Neural progenitor cell (in vitro differentiated cells): ENCODE measurements at places on chromosomes 12 and 14. TPM values are rescaled to one million over a fixed set of nuclear protein-coding genes. Genes with fewer than 3 reads are reported as not detected.

The CACNA1C gene
- 1.2 and 2.7 TPM in 2 replicates for total RNA-seq

The ORAI1 gene
- 8.0 and 10.6 TPM in 2 replicates for total RNA-seq

The DTX1 gene
- 0.49 and 5.2 TPM in 2 replicates for total RNA-seq

The DIO2 gene
- total RNA-seq, result 0.03 and 0.07 TPM in 2 replicates

The CCDC38 gene
- 0.12 and 0.13 TPM in 2 replicates for total RNA-seq

The ZDHHC22 gene
- total RNA-seq, result 0.07 and 0.31 TPM in 2 replicates

The HRK gene
- 0.06 TPM in 1 of 2 replicates, not detected in the other for total RNA-seq

The PDZRN4 gene
- total RNA-seq, result 0.06 and 0.09 TPM in 2 replicates

The KRT78 gene
- total RNA-seq, result not detected in 2 replicates

GRCh38 chr14:98906123-98906995, 365.6 kb downstream of the BCL11B start:
- peaks cover 24% of the 10 kb centered on the region for H3K4me1 ChIP-seq
- H3K4me3 ChIP-seq, result no peak overlapping the region
- DNase-seq, result peak; percentile 33

GRCh38 chr12:70052931-70053497, 190.2 kb upstream of the CNOT2 start:
- no peak for DNase-seq
- no peaks in the 10 kb centered on the region for H3K27me3 ChIP-seq
- no peak overlapping the region for H3K27ac ChIP-seq
- H3K4me1 ChIP-seq, result no peaks in the 10 kb centered on the region

DNA sequence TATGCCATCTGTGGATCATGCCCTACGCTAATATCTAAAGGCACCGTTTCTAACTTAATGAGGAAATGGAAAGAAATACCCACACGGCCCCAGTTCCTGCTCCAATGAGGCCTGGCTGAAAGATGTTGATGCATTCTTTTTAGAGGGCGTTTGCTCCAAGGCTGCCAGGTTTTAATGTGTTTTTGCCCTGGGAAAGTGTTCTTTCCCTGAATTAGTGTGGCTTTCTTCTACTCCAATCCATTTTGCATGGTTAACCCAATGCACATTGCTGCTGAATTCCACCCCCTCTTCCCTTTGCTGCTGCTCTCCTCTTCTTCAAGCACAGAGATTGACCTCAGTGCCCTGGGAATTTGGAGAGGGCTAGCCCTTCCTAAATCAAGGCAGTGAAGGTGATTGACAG, 1.1 kb downstream of the MYF5 start:
- no peak overlapping the region for H3K27ac ChIP-seq
- DNase-seq, result no peak
- no peaks in the 10 kb centered on the region for H3K36me3 ChIP-seq
- H3K27me3 ChIP-seq, result peaks cover 35% of the 10 kb centered on the region

- DNase-seq, result no peak
- H3K36me3 ChIP-seq, result no peaks in the 10 kb centered on the region
- no peak overlapping the region for H3K4me3 ChIP-seq
- H3K4me1 ChIP-seq, result no peaks in the 10 kb centered on the region
These were observed 34.7 kb downstream of the SETD3 start for GRCh38 chr14:99445931-99446330.

DNA sequence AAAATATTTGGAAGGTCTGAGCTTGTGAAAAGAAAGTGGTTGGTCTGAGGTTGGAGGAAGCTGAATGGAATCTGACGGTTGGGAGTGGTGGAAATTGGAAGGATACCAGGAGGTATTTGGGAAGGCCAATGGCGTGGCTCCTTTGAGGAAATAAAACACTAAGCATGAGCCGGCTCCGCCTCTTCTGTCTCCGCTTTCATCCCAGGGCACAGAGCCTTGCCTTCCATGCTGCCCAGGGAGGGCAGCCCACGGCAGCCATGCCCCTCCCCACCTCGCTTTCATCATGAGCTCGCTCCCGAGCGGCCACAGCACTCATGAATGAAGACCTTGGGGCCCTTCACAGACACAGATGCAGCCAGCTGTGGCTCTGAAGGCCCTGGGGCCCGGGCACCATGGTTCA, 36.2 kb downstream of the HSP90AA1 start:
- H3K27ac ChIP-seq, result no peak overlapping the region
- no peaks in the 10 kb centered on the region for H3K4me1 ChIP-seq
- H3K27me3 ChIP-seq, result no peaks in the 10 kb centered on the region
- peak; percentile 30 for DNase-seq

- H3K4me3 ChIP-seq, result no peak overlapping the region
- peaks cover 3% of the 10 kb centered on the region for H3K4me1 ChIP-seq
- H3K27me3 ChIP-seq, result peaks cover 3% of the 10 kb centered on the region
- H3K36me3 ChIP-seq, result no peaks in the 10 kb centered on the region
- no peak for DNase-seq
- no peak overlapping the region for H3K27ac ChIP-seq
These were observed 3.8 kb upstream of the ANKRD33 start for GRCh38 chr12:51883998-51884675.

DNA sequence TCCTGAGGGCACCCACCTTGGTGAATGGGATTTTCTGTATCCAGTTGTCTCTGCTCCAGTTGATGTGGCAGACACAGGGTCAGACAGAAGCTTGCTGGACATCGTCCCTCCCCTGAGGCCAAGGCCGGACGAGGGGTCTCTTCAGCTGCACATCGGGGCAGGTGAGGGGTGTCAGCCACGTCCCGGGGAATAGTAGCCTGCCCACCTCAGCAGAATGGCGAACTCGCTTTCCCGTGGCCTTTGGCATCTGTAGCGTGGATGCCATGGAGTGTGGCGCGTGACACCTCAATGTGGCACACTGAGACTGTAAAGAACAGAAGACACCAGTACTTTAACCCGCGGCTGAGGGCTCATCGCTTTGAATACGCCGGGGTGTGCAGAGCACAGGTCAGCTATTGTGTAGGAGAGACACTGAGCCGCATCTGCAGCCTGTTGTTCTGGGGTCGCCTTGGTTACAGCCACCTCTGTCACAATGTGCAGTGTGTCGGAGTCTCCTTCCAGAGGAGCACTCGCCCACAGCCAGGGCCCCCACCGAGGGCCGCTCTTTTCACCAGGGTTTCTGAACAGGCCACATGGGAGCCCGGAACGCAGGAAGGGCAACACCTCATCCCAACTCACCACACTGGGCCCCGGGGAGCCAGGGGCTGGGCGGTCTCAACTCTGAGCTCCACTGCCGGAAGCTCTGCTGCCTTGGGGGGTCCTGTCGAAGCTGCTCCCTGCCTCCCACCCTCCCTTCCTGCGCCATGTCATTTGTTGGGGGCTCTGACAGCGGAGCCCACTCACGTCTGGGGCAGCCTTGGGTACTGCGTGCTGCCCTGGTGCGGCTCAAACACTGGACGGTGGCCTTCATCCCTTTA, 77.0 kb downstream of the ADGRD1 start:
- no peak overlapping the region for H3K4me3 ChIP-seq
- peaks cover 16% of the 10 kb centered on the region for H3K4me1 ChIP-seq
- no peaks in the 10 kb centered on the region for H3K27me3 ChIP-seq
- no peaks in the 10 kb centered on the region for H3K36me3 ChIP-seq

DNA sequence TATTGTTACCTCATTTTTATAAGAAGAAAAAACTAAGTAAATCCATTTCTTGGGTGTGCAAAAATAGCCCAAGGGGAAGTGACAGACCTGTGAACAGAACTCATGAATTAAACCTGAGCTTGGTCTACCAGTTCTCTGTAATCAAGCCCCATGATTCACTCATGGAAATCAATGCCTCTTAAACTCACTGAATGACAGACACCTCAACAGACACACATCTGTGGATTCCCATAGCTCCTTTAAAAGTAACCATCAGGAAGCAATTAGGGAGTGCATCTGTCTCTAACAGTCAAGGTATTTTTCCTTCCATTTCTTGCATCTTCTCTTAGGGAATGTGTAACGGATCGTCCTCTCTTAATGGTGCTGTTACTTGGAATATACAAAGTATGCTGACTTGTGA, 215.0 kb upstream of the EEA1 start:
- no peaks in the 10 kb centered on the region for H3K27me3 ChIP-seq
- H3K27ac ChIP-seq, result no peak overlapping the region
- no peak overlapping the region for H3K4me3 ChIP-seq

DNA sequence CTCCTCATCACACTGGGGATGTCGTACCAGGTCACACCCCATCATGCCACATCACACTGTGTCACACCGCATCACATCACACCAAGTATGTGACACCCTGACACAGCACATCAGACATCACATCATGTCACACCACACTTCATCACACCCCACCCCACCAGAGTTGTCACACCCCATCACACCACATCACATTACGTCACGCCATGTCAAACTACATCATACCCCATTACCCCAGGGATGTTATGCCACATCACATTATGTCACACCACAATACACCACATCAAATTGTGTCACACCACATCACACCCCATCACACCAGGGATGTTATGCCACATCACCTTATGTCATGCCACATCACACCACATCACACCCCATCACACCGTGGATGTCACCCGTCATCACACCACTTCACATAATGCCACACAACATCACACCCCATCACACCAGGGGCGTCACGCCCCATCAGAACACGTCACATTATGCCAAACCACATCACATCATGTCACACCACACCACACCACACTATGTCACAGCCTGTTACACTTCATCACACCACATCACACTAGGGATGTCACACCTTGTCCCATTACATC, 133.6 kb downstream of the TMEM121 start:
- no peak for DNase-seq
- H3K36me3 ChIP-seq, result no peaks in the 10 kb centered on the region
- no peak overlapping the region for H3K27ac ChIP-seq
- no peaks in the 10 kb centered on the region for H3K27me3 ChIP-seq

DNA sequence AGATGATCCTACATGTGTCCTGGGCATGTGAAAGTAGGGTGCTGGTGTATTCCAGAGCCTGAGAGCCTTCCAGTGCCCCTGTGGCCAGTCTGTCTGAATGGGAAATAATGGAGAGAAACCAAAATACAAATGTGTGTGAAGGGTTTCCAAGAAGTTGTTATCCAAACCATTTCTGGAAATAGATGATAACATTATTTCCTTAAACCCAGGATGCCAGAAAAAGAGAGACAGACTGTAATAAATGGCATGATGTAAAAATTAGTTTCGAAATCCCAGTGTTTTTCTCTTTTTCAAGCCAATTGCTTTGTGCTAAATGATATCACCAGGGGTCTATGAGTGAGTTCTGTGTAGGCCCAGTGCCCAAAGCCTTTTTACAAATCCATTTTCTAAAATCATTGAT, 175.3 kb downstream of the PHLDA1 start:
- H3K27ac ChIP-seq, result no peak overlapping the region
- H3K4me3 ChIP-seq, result no peak overlapping the region
- DNase-seq, result no peak
- no peaks in the 10 kb centered on the region for H3K27me3 ChIP-seq
- H3K36me3 ChIP-seq, result no peaks in the 10 kb centered on the region

DNA sequence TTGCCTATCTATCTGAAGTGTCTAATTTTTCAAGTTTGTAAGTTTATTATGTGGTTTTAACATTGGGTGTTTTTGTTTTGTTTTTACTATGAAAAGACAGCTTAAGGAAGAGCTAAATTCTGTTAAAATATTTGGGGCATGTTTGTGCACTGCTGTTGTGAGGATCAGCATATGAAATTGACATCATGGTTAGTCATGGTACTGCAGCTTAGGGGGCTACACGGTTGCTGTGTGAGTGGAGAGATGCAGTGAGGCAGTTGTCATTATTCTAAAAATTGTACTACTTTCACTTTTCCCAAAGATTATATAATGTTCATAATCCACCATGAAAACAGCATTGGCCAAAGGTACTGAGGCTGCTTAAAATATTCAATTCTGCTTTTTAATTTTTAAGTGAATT, 49.0 kb downstream of the ZC3H14 start:
- no peak overlapping the region for H3K27ac ChIP-seq
- peaks cover 5% of the 10 kb centered on the region for H3K4me1 ChIP-seq
- H3K4me3 ChIP-seq, result no peak overlapping the region
- H3K36me3 ChIP-seq, result peaks cover 39% of the 10 kb centered on the region
- no peak for DNase-seq

DNA sequence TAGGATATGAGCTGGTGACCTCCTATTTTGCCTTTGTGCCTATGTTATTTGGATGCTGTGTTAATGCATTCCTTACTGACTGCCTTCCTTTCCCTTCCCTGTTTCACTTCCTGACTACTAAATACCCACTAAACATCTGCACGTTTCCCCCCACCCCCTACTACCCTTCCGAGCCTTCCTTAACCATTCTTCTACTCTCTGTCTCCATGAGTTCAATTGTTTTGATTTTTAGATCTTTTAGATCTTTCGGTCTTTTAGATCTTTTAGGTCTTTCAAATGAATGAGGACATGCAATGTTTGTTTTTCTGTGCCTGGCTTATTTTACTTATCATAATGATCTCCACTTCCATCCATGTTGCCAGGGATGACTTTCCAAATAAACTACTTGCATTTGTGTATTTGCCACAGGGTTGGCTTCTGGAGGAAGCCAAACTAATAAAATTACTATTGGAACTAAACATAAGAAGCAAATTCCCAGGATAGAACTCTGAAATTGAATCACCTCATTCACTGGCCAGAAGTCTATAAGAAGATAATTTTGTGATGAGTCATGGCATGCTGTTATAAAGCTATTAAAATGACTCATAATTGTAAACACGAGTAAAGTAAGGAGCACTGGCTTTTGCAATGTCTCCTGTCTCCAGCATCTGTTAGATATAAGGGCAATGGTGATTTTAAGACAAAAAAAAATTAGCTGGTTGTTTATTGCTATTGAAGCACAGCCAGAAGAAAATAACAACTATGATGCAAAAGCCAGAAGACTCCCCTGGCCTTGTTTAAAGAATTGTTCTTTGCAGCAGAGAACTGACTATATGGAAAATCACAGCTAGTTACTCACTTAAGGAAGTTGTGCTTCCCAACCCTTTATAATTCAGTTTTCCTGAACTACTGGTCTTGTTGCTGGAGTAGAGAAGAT, 586.3 kb downstream of the LRFN5 start:
- no peaks in the 10 kb centered on the region for H3K4me1 ChIP-seq
- H3K36me3 ChIP-seq, result no peaks in the 10 kb centered on the region
- H3K4me3 ChIP-seq, result no peak overlapping the region
- H3K27me3 ChIP-seq, result no peaks in the 10 kb centered on the region
- H3K27ac ChIP-seq, result no peak overlapping the region

GRCh38 chr14:104731320-104732294, 7.6 kb downstream of the ADSS1 start:
- no peak overlapping the region for H3K27ac ChIP-seq
- H3K4me1 ChIP-seq, result no peaks in the 10 kb centered on the region
- no peak overlapping the region for H3K4me3 ChIP-seq
- peak; percentile 59 for DNase-seq
- H3K27me3 ChIP-seq, result no peaks in the 10 kb centered on the region

DNA sequence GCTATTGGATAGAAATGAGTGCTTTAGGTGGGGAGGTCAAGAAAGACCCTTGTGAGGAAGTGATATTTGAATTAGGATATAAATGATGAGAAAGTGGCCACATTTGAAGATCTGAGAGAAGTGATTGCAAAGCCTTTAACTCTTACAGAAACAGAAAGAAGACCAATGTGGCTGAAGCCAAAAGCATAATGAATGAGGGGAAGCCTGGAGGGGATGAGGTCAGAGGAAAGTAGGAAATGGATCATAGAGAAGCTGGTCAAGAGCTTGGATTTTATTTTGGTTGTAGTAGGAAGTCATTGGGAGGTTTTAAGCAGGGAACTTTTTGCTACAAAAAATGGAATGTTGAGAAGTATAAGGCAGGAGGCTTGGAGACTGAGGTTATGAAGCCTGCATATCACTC, 3.5 kb upstream of the GYS2 start:
- peaks cover 6% of the 10 kb centered on the region for H3K4me1 ChIP-seq
- H3K27me3 ChIP-seq, result no peaks in the 10 kb centered on the region
- H3K4me3 ChIP-seq, result no peak overlapping the region
- DNase-seq, result no peak
- no peaks in the 10 kb centered on the region for H3K36me3 ChIP-seq
- H3K27ac ChIP-seq, result no peak overlapping the region

- H3K36me3 ChIP-seq, result no peaks in the 10 kb centered on the region
- H3K4me1 ChIP-seq, result peaks cover 7% of the 10 kb centered on the region
- no peak for DNase-seq
- no peak overlapping the region for H3K4me3 ChIP-seq
- H3K27me3 ChIP-seq, result peaks cover 3% of the 10 kb centered on the region
- no peak overlapping the region for H3K27ac ChIP-seq
These were observed 41.6 kb upstream of the VASH1 start for GRCh38 chr14:76719666-76720065.
